CD8-positive, alpha-beta T cell (primary cell): ENCODE measurements at places on chromosomes 5 and 9.
A peak's percentile ranks its signal among the peaks of the same experiment; 100 is the strongest.

DNA sequence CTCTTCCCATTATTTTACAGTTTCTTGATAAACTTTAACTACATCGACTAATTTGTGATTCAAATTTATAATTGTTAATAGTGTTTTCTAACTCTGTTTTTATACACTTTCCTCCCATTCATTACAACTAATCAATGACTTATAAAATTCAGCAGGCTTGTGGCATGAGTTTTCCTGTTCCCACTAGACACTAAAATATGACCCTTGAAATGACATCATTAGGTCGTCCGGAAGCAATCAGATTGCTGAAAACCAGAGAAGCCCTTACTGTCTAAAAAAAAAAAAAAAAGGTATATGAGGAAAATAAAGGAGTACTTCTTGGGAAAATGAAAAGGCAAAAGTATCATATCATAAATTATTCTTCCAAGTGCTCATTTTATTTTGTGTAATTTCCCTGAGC, 553.7 kb downstream of the ZNF608 start:
- no peak for DNase-seq

DNA sequence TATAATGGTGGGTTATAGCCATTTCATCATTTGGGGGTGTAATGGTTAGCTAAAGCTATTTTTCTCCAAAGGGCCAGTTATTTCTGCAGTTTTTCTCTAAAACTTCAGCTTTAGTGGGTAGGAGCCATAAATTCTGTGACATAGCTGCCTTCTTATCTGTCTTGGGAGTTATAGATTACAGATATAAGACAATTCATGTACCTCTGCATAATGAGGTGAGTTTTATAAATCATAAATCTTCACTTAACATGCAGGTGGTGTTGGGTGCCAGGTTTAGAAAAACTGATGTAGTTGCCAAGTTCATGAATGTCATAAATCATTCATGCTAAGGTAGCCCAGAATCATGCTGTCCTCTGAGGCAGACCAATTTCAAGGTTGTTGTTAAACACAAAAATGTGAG, 10.0 kb upstream of the HSPA9 start:
- no peak for DNase-seq

DNA sequence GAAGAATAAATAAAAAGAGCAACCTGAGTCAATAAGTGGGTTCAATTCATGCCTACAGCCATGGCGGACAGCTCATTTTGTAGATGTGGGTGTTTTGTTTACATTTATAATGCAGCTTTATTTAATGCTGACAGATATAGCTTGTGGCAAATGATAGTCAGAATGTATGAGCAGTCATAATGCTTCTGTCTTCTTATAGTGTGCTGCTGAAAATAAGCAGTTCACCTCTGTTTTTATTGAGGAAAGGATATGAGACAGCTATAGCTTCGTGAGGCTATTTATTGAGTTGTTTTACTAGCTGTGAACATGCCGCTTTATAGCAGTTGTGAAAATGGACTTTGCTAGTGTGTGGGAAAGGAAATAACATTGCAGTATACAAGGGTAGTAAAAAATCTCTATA, 147.4 kb downstream of the PBX3 start:
- no peak for DNase-seq

- DNase-seq = no peak
Measured at GRCh38 chr5:42593591-42593990, 163.0 kb upstream of the CCDC152 start.

DNA sequence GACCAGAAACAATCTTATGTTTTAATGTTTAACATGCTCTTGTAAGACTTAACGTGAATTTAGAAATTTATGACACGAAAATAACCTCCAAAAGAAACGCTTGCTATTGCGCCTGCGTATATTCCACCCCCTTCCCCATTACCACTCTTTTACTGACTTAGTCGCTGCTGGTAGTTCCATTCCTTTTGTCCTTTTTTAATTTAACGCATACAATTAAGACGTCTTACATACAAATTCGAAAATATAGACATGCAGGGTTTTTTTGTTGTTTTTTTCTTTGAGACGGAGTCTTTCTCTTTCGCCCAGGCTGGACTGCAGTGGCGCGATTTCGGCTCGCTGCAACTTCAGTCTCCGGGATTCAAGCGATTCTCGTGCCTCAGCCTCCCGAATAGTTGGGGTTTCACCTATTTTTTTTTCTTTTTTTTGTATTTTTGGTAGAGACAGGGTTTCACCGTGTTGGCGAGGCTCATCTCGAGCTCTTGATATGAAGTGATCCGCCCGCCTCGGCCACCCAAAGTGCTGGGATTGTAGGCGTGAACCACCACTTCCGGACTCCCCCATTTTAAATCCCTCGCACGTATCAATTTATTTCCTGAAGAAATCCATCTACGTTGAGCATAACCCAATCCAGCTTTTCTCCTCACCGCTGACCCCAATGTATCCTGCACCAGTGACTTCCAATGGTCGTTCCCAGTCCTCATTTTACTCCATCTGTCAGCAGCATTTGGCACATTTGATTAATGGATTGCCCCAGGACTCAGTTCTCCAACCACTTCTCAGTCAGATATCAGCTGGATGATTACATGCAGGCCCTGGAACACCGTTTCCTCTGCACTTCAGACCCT, 684 bp upstream of the MED7 start:
- peak; percentile 43 for DNase-seq

- DNase-seq = no peak
Measured at GRCh38 chr9:81145331-81145963, 543.9 kb downstream of the TLE1 start.

DNA sequence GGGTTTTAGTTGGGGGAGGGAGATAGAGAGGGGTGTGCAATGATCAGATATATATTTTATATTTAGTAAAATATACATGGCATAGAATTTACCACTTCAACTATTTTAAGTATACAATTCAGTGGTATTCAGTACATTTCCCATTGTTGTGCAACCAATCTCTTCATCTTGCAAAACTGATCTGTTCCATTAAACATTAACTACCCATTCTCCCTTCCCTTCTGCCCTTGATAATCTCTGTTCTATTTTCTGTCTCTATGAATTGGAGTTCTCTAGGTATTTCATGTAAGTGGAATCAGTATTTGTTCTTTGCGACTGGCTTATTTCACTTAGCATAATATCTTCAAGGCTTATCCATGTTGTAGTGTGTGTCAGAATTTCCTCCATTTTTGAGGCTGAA, 38.6 kb downstream of the TGFBI start:
- DNase-seq = no peak

DNA sequence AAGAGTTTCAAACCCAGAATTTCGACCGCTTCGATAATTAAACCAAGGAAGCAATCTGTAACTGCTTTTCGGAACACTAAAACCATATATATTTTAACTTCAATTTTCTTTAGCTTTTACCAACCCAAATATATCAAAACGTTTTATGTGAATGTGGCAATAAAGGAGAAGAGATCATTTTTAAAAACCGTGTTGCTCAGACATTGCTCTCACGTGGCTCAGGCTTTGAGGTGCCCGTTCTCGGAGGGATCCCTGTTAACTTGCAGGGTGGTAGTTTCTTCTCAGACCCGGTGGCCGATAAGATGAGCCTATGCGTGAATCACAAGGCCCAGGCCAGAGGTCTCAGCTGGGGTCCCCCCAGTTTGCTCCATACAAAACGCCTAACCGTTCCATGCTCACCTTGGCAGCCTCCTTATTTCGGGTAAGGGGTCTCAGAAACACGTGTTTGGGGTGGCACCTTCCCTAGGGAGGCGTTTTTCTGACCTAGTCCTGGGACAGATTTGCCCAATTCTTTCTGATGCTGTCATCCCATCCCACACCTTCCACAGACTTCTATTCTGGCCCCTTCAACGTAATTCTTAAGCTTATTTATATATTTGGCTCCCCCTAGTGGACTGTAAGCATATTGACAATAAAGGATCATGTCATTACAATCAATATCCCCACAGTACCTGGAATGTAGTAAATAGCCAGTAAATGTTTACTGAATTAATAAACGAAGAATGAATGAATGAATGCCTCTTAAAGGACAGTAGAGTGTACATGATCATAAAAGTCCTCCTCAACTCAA, 48.1 kb downstream of the THBS4 start:
- peak; percentile 69 for DNase-seq

GRCh38 chr5:2750026-2750757, 1.3 kb downstream of the IRX2 start:
- no peak for DNase-seq

- no peak for DNase-seq
Measured at GRCh38 chr5:66362687-66363086, 218.6 kb downstream of the SREK1 start.

GRCh38 chr9:96532173-96532572, 82.2 kb downstream of the HABP4 start:
- DNase-seq = no peak

GRCh38 chr5:91313757-91314673, 69.1 kb downstream of the ARRDC3 start:
- DNase-seq = peak; percentile 68

GRCh38 chr9:114207034-114207810, 51.9 kb downstream of the COL27A1 start:
- DNase-seq = no peak

DNA sequence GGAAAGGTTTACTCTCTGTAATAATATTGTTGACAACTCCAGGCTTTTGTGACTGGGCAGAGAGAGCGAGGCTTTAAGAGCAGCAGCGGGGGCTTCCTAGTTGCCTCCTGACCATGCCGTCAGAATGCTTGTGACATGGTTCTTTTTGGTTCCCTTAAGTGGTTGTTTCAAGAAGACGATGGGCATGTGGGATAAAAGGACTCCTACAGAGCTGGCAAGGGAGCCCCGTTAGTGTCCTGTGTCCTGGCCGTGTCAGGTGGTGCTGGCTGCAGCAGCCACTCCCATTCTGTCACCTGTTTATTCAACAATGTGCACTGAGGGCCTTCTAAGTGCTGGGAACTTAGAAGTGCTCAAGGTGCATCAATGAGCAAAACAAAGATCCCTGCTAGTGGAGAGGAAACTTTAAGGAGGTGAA, 19.7 kb downstream of the LCP2 start:
- DNase-seq = no peak

- DNase-seq = no peak
Measured at GRCh38 chr9:124662561-124662960, 108.5 kb downstream of the NR6A1 start.

GRCh38 chr5:176944268-176944667, 45.1 kb upstream of the HK3 start:
- DNase-seq = no peak

DNA sequence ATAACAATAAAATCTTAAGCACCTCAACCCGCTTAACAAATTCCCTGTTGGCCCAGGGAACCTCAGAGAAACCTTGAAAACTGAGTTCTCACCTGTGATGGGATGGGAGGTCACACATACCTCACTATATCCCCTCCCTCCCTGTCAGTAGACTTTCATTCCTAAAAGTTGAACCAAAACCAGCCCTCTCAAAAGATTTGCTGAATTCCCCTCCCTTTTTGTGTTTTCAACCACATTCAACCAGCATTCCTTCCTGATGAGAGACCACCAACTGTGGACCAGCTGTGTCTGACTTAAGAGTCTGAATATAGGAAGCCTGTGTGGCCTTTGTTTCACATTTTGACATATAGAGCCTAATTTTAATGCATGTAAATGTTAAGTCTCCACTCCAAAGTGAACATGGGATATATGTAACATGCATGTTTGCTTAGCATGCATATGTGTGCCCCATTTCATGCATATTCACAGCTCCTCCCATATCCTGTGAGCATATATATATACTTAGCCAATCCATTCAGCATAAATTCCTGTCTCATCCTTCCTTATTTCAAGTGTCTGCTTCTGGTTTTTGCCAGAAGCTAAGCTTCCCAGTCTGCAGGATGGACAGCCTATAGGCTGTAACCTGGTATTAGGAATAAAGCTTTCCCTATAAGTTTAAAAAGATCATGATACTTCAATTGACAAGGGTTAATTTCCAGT, 604.6 kb downstream of the PTPRD start:
- no peak for DNase-seq

DNA sequence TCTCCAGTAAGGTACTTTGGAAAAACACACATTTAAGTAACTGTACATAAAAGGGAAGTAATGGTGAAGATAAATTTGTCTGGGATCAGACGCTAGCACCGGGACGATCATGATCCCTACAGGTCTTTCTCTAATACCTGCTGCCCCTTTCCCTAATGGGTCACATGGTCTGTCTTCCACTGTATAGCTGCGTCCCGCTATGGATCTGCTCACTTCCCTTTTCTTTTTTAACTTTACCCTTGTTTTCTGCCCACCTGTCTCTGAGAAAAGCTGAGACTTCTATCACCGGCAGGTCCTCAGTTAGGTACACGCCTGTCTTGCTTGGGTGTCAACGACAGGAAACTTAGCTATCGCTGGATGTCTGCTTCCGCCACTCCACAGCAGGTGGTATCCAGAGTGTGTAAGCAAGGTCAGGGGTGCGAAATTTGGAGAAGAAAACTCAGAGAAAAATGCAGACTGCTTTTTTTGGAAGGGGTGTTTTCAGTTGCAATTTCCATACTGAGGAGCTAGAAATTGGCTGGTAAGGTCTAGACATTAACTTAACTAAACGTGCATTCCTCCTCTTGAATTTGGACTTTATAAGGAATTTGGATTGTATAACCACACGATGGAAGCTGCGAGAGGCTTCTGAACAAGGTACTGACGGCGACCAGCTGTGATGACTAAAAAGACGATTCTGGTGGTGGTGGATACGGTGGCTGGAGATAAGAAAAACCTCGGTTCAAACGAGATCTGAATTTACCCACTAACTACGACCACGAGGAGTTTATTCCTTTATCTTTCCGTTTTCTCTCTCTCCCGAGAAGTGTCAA, 1.1 kb upstream of the ICE1 start:
- DNase-seq = peak; percentile 4

- DNase-seq = peak; percentile 19
Measured at GRCh38 chr9:98256756-98257155, 1.3 kb upstream of the TBC1D2 start.

- no peak for DNase-seq
Measured at GRCh38 chr5:68740226-68740910, 353.4 kb upstream of the SLC30A5 start.

GRCh38 chr9:126952205-126952977, 37.8 kb downstream of the RALGPS1 start:
- DNase-seq = no peak
